ENCODE measurements at places on chromosomes 5 and 9. TPM values are rescaled to one million over a fixed set of nuclear protein-coding genes. Genes with fewer than 3 reads are reported as not detected.

- no peak for DNase-seq
Measured at GRCh38 chr9:114688909-114689610, 7.1 kb upstream of the TEX48 start.

- no peak for DNase-seq
Measured at GRCh38 chr9:136531904-136532798, 13.7 kb downstream of the NOTCH1 start.

DNA sequence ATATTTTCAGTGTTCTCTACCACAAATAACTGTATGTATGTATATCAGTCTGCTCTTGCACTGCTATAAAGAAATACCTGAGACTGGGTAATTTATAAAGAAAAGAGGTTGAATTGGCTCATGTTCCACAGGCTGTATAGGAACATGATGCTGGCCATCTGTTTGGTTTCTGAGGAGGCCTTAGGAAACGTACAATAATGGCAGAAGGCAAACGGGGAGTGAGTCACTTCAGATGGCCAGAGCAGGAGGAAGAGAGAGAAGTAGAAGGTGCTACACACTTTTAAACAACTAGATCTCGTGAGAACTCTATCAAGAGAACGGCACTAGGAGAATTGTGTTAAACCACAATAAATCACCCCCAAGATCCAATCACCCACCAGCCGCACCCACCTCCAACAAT lies 121.7 kb downstream of the ADAMTS6 start:
- DNase-seq = no peak

GRCh38 chr9:107284636-107285035 lies 1.6 kb downstream of the RAD23B start:
- DNase-seq = no peak

- no peak for DNase-seq
Measured at GRCh38 chr9:31137176-31138160, 1247.0 kb upstream of the ACO1 start.

- no peak for DNase-seq
Measured at GRCh38 chr9:126830827-126831226, 26.0 kb downstream of the ZBTB43 start.

DNA sequence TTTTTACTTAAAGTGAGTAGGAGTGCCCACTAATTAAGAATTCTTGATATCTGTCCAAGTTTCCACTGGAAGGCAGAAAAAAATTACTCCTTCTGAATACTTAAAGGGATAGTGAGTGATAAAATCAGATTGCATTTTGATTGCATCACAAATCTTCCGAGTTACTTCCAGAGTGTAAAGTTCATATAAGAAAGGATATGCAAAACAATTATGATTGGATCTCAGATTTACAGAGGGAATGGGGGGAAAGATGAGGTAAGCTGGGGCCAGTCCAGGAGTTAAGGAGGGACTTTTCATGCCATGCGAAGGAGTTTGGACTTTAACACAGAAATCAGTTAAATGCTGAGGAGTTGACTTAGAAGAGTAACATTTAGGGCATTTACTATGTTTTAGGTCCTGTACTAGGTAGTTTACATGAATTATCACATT lies 9.3 kb upstream of the RNF145 start:
- no peak for DNase-seq

DNA sequence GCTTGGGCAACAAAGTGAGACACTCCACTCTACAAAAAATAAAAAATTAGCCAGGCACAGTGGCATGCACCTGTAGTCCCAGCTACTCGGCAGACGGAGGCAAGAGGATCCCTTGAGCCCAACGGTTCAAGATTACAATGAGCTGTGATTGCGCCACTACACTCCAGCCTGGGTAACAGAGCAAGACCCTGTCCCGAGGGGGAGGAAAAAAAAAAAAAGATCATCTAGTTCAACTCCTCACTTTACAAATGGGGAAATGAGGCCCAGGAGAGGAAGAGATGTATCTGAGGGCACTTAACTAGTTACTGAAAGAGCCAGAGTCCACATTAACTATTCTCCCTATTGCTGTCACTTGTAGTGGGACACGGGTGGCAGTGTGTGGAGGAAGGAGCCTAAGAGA lies 13.8 kb downstream of the PDCL start:
- no peak for DNase-seq

DNA sequence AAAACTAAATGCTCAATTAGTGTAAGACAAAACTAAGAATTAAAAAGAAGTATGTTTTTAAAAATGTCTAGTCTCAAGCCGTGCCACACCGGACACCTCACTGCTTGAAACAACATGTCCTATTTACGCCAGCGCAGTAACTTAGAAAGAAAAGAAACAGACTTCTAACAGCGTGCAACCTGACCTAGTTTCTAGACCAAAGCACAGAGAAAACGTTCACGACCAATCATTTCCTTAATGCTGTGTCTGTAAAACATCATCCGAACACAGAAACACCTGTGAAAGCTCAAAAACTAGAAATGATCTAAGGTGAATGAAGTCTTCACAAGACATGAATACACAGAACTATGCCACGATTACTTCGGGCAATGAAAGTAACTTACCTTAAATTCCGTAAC lies 4.0 kb downstream of the BRD9 start:
- no peak for DNase-seq

Gene F12
- total RNA-seq = 22.2 TPM

Gene SEMA6A
- 109 TPM for total RNA-seq

Gene CER1
- 1.9 TPM for total RNA-seq

Gene GBGT1
- total RNA-seq = 7.0 TPM

Gene TMEM232
- 3.3 TPM for total RNA-seq

Gene ALDOB
- total RNA-seq = 11,538 TPM

DNA sequence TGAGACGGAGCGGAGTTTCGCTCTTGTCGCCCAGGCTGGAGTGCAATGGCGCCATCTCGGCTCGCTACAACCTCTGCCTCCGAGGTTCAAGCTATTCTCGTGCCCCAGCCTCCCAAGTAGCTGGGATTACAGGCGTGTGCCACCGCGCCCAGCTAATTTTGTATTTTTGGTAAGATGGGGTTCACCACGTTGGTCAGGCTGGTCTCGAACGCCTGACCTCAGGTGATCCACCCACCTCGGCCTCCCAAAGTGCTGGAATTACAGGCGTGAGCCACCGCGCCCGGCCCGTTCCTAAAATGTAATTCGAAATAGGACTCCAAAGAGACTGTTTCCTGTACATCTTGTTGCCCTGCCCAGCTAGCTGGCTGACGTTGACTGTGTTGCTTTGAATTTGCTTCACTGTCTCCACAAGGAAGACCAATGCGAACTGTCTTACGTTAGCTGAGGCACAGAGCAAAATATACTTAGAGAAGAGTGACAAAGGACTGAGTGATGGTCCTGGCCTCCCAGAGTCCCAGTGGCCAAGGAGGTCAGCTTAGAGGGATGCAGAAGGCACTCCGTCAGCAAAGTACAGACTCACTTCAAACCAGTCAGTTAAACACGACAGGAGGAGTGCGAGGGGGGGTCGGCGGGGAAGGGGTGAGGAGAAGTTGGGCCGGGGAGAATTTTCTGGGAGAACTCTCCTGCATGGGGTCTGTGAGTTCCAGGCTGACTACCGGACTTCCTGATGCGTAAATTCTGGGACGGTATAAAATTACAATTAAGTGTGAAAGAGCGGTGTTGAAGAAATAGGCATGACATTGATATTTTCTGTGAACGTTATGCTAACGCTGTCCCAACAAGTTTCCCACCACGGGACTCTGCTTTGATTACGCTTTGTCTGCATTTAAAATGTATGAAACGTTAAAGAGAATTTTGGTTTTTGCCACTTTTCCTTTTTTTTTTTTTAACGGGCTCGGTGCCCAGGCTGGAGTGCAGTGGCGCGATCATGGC lies 6.8 kb upstream of the TRIM41 start:
- no peak for DNase-seq

Gene C9orf153
- not detected for total RNA-seq

Gene SUSD3
- 6.5 TPM for total RNA-seq

GRCh38 chr5:9720361-9720760 lies 90.2 kb upstream of the TAS2R1 start:
- DNase-seq = no peak

DNA sequence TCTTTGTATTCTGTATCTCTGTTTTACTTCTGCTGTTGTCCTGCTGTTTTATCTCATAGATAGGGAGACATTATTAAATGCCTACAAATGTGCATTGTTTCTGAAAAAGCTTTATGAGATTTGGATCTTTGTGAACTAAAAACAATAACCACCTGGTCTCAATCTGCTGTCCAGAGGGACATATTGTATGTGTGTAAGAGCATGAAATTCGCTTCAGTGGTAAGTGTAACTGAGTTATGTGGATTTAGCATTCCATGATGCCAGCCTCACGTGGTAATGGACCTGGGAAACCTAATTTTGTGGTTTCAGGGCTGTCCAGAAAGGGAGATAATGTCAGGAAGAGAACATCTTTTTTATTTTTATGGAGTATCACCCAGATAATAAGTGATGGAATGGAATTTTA lies 119.3 kb downstream of the GDNF start:
- DNase-seq = no peak

- DNase-seq = no peak
Measured at GRCh38 chr5:98651715-98652114, 121.7 kb upstream of the RGMB start.

DNA sequence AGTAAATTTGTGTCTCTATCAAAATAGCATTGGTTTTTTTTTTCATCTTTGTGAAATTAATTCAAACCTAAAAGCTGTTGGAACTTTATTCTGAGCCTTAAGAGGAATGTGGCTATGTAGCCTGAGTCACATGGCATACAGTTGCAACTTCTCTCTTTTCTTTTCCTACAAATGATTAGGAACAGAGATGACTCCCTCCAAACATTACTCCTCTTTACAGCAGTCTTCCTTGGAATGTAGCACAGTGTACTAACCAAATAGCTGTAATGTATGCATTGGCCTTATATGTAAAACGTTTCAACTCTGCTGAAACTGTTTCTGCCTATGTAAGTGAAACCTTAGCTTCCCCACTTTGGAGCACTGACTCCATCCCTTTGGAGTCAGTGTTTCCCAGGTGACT lies 100.9 kb upstream of the MAP1B start:
- no peak for DNase-seq

DNA sequence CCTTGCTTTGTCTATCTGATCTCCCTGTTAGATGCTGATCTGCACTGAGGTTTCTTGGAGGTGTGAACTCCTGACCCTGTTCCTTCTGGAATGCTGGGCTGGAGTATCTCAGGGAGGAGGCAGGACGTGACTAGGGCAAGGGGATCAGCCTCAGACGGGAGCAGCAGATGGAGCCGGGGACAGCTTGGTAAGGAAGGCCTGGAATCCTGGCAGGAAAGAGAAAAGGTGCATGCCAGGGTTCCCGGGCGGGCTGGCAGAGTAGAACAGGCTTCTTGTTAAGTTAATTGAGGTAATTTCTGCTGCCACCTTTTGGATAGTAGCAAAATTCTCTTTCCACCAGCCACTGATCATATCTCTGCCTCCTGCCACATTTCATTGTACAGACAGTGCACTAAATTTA lies 180.9 kb downstream of the ZNF462 start:
- no peak for DNase-seq

GRCh38 chr9:114000671-114001409 lies 77.3 kb downstream of the AMBP start:
- peak; percentile 15 for DNase-seq

DNA sequence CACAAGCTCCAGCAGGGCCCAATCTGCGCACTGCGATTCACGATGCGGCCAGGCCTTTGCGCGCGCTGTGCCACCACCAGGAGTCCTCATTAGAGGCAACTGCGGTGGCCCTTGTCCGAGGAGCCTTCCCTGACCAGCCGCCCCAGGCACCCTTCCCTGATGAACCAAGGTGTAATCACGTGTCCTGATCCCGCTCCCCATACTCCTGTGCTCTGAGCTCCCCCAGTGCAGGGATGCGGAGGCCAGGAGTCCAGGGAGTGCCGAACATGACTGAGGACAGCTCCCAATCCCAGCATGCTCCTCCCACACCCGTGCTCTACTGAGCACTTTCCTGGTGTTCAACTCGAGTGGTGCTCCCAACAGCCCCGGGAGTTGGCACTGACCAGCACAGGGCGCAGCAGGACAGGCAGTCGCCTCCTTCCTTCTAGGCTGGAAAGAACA lies 134.8 kb downstream of the ZNF354C start:
- no peak for DNase-seq

Gene NEUROG1
- not detected for total RNA-seq

DNA sequence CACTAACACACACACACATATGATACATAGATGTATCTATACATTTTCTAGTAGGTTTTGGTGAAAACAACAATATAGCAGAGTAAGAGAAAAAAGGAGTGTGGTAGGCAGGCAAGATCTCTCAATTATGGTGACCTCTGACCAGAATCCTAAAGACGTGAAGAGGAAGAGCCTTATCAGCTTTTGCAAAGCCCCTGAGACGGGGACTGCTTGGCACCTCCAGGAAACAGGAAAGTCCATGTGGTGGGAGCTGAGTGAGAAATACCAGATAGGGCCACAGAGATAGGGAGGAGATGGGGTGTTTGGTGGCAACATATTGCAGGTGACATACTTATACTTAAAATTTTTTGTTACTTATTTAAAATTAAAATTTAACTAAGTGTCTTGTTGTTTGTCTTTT lies 39.9 kb upstream of the CTXN3 start:
- no peak for DNase-seq

Data from Peyer's patch (tissue), 4 donors.